ENCODE measurements at places on chromosomes 5 and 9.
A peak's percentile ranks its signal among the peaks of the same experiment; 100 is the strongest.

DNA sequence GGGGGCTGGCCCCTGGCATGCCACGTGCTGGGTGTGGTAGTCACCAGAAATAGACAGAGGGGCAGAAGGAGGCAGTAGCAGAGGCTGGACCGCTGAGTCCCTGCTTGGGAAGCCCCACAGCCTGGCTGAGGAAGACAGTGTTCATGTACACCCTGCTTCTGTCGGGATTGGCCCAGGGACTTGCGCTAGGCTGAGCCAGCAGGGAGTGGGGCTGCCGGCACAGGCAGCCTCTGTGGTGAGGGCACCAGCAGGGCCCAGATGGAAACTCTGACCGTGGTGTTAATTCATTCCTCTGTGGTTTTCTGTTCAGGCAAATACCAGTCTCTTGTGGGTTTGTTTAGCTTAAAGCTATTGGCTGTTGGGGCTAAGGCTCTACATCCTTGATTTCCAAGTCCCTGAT lies 108.6 kb upstream of the RAD23B start:
- no peak for DNase-seq

DNA sequence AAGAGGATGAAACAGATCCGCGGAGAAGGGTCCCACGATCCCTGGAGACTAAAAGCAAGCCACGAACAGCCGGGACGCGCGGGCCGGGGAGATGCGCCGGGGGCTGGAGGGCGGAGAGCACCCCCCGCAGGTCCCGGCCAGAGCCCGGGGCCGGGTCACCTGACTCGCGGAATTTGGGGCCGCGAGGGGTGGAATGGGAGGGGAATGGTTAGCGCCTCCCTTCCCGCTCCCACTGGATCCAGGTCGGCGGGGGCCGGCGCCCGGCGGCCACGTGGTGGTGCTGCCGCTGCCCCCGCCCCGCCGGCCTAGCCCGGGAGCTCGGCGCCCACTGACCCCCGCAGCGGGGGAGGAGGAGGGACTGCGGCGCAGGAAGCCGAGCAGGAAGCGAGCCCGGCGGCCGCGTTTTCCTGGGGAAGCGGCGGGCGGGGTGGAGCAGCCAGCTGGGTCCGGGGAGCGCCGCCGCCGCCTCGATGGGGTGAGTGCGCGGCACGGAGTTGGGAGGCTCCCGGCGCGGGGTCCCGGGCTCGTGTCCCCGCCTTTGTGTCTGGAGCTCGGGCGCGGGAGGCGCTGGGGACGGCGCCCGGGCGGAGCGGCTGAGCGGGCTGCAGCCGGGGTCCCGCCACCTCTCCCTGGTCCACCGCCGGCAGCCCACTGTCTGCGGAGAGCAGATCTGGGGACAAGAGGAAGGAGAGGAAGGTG lies at the start of gene RAI14:
Gene RAI14, plus strand, starts transcription at position 328 of the 699 bp plus-strand sequence. CDS start 30,592 bp downstream, outside the sequence.
- peak; percentile 84 for DNase-seq

DNA sequence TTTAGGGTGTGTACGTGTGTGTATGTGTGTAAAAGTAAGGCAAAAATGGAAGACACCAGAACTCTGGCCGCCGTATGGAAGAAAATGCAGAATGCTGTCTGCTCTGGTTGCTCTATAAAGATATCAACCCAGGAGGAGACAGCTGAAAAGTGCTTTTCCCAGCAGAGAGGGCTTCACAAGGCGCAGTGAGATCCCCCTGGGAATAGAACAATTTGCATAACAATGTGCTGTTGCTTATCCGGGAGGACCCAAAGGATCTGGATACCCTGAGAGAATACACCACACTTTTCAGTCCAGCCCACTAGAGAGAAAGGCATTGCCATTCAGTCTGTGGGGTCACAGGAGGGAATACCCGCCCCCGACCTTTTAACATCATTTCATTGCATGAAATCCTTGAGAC lies 230.6 kb downstream of the EBF1 start:
- no peak for DNase-seq

GRCh38 chr9:118482306-118482705 lies 778.1 kb downstream of the TLR4 start:
- no peak for DNase-seq

DNA sequence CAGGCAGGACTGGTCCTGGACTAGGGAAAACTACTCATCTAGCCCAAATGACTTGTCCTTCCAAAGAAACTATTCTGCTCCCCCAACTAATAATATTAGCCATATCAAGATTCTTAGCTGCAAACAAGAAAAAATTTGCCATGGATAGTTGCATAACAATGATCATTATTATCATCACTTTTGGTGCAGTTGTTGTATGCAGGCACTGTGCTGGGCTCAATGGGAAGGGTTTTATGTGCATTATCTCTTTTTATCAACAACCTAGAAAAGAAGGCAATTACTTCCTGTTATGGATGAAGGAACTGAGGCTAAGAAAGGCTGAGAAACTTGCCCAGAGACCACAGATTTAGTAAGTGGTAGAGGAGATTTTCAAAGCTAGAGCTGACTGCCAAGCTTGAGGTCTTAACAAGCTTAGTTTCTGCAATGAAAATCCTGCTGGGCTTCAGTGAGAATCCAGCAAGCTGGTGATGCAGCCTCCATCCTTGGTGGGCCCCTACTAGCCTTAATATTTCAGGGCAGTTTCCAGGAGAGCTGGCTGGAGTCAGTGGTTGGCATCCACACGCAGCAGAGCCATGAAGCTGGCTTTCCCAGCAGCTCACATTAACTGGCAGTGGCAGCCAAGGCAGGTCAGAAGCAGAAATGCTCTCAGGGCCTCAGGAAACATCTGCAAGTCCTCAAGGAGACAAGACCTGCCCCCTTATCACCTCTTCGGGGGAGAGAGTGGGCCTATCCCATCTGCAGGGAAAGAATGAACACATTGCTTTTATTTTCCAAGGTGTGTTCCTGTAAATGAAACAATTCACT lies 20.5 kb upstream of the MEGF9 start:
- no peak for DNase-seq

DNA sequence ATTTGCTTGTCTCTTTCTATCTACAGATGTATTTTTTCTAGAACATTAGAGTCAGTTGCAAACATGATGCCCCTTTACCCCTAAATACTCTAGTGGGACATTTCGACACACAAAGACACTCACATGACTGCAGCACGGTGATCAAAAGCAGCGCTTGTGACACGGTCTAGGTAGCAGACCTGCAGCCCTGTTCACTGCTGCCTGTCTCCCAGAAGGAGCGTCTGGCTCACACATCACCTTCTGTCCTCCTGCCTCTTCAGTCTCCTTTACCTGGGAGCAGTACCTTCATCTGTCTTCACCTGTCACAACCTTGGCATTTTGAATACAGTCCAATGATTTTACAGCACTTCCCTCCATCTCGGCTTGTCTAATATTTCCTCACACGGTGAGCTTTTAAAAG lies 51.9 kb upstream of the SH3PXD2B start:
- DNase-seq, result no peak

All from hepatic stellate cell (primary cell).